ENCODE measurements at places on chromosomes 11 and 22.

GRCh38 chr22:47011859-47012258 lies 249.4 kb downstream of the TBC1D22A start:
- H3K27ac ChIP-seq = no peak overlapping the region
- DNase-seq = no peak
- peaks cover 15% of the 10 kb centered on the region for H3K4me1 ChIP-seq
- H3K27me3 ChIP-seq = no peaks in the 10 kb centered on the region
- peaks cover 6% of the 10 kb centered on the region for H3K36me3 ChIP-seq
- no peak overlapping the region for H3K4me3 ChIP-seq

DNA sequence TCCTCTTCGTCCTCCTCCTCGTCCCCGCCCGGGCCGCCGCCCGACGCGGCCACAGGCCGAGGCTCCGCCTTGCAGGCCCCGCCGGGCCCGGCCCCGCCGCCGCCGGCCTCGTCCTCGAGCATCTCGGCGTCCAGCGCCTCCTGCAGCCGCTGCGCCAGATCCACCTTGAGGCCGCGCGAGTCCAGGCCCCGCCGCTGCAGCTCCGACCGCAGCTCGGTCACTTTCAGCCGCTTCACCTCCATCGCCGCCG lies 417 bp downstream of the HNRNPUL2 start:
- H3K4me1 ChIP-seq = peaks cover 43% of the 10 kb centered on the region
- peaks cover 67% of the 10 kb centered on the region for H3K36me3 ChIP-seq
- H3K4me3 ChIP-seq = peak overlapping the region; percentile 97
- DNase-seq = no peak
- peak overlapping the region; percentile 96 for H3K27ac ChIP-seq

GRCh38 chr11:66228521-66228920 lies 39.9 kb upstream of the RAB1B start:
- H3K4me3 ChIP-seq = no peak overlapping the region
- peaks cover 6% of the 10 kb centered on the region for H3K4me1 ChIP-seq
- no peak for DNase-seq
- no peak overlapping the region for H3K27ac ChIP-seq

GRCh38 chr22:41092023-41092817 lies at the start of gene EP300:
Gene EP300 (plus strand): TSS chr22:41092592. CDS start chr22:41093005, 413 bp downstream.
- peak within 1 kb of the TSS; percentile 100 for H3K4me3 ChIP-seq
- peaks cover 43% of the 10 kb centered on the region for H3K4me1 ChIP-seq
- peak within 1 kb of the TSS; percentile 100 for H3K27ac ChIP-seq

- peaks cover 27% of the 10 kb centered on the region for H3K36me3 ChIP-seq
- peak overlapping the region; percentile 72 for H3K4me3 ChIP-seq
- H3K4me1 ChIP-seq = peaks cover 87% of the 10 kb centered on the region
These were observed 284.8 kb downstream of the ETS1 start for GRCh38 chr11:128302425-128303186.

- H3K27ac ChIP-seq = no peak overlapping the region
- H3K27me3 ChIP-seq = no peaks in the 10 kb centered on the region
- H3K4me3 ChIP-seq = no peak overlapping the region
These were observed 32.2 kb downstream of the PARVG start for GRCh38 chr22:44212936-44213335.

GRCh38 chr11:105548359-105548758 lies 61.5 kb upstream of the GRIA4 start:
- no peak overlapping the region for H3K4me3 ChIP-seq
- no peaks in the 10 kb centered on the region for H3K4me1 ChIP-seq
- DNase-seq = no peak
- no peaks in the 10 kb centered on the region for H3K36me3 ChIP-seq
- no peak overlapping the region for H3K27ac ChIP-seq

DNA sequence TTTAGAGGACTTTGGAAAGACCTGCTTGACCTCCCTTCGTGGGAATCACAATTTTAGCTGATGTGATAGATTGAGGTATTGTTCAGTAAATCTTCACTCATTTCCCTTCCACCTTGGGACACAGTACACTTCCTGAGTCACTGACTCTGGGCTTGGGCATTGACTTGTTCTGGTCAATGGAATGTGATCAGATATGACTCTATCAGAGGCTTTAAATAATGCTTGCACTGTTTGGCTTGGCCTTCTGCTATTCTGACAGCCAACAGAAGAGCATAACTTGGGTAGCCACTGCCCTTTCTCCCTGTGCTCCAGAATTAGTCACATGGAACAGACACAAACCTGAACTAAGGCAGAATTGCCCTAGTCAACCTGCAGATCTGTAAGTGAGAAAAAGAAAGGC lies 12.5 kb downstream of the PRR5L start:
- no peaks in the 10 kb centered on the region for H3K36me3 ChIP-seq
- peaks cover 16% of the 10 kb centered on the region for H3K4me1 ChIP-seq
- H3K27me3 ChIP-seq = peaks cover 14% of the 10 kb centered on the region

DNA sequence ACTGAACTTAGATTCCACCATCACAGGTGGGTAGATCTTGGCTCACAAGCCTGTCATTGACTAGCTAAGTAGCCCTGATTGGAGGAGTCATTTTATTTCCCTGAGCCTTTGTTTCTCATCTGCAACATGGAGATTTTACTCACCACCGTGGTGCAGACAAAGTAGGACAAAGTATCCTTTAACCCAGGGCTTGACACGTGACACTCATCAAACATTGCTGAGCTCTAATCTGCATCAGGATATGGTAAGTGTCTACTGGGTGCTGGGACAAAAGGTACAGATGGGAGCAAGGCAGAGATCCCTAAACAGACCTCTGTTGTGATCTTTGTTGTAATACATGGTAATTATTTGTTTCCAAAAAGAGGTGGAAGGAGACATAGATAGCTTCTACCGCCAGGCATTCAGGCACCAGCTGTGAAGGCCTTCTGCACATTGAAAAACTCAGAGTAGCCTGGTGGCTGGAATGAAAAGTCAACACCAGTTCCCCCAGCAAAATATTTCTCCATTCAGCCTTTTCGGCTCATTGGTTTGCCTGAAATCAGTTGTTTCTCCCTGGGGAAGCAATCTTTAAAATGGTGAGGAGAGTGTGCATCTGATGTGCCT lies 18.3 kb upstream of the MICAL2 start:
- H3K4me3 ChIP-seq = peak overlapping the region; percentile 27
- H3K36me3 ChIP-seq = peaks cover 1% of the 10 kb centered on the region
- peaks cover 61% of the 10 kb centered on the region for H3K4me1 ChIP-seq

DNA sequence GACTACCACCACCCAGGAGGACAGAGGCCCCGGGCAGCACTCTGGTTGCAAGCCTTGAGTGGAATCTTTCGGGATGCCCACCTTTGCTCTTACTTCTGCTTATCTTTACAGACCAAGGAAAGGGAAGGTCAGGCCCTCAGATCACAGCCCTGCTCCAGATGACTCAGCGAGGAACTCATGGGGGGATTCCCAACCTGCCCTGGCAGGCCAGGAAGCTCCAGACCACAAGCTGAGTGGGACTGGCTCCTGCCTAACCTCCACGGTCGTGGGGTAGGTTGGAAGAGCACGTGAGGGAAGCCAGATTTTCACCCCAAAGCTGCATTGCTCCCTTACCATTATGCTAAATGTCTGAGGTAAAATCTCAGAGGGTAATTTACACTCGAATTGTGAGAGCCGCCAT lies 11.8 kb downstream of the TBC1D10A start:
- H3K27ac ChIP-seq = peak overlapping the region; percentile 72
- no peak overlapping the region for H3K4me3 ChIP-seq
- no peaks in the 10 kb centered on the region for H3K27me3 ChIP-seq
- H3K36me3 ChIP-seq = peaks cover 6% of the 10 kb centered on the region
- no peak for DNase-seq

GRCh38 chr11:63494975-63495374 lies 4.0 kb upstream of the PLAAT5 start:
- no peak overlapping the region for H3K4me3 ChIP-seq
- H3K27me3 ChIP-seq = no peaks in the 10 kb centered on the region
- DNase-seq = no peak
- no peaks in the 10 kb centered on the region for H3K36me3 ChIP-seq
- H3K27ac ChIP-seq = no peak overlapping the region

DNA sequence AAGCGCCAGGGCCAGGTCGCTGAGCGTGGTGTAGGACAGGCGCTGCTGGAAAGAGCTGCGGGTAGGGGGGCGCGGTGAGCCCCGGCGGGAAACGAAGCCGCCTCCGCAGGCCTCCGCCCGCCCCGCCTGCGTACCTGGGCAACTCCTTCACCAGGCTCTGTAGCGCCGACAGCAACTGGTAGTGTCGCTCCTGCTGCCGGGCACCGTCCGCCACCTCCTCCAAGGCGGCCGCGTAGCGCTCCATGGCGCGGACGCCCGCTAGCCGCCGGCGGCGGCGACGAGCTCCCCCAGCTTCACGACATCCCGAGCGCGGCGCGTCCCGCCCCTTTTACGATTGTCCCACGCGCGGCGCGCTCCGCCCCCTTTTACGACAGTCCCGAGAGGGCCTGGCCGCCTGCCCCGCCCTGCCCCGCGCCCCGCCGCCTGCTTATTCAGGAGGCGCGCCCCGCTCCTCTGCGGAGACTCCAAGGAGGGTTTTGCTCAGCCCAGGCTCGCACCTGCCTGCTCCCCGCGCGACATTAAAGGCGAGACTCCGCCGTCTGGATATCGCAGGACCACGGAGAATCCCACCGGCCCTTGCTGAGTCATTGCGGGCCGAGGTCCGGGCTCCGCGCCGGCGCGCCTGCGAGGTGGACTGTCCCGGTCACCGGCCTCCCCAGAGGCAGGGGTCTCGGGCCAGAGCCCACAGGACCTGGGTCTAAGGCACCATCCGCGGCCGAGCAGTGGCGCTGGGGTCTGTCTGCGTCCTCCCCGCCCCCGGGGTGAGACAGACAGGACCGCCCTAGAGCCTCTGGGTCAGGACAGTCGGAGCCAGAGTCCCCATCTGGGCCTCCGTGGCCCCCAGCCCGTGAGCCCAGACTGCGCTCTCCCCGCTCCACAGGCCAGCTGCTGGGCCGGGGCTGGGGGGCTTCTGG lies at the start of gene DGCR6L:
DGCR6L (minus strand) TSS at position 316 of the 914 bp plus-strand sequence; CDS start at position 244, 72 bp downstream.
- peaks cover 5% of the 10 kb centered on the region for H3K36me3 ChIP-seq
- peak within 1 kb of the TSS; percentile 92 for H3K4me3 ChIP-seq
- peaks cover 48% of the 10 kb centered on the region for H3K4me1 ChIP-seq
- H3K27ac ChIP-seq = peak within 1 kb of the TSS; percentile 82

DNA sequence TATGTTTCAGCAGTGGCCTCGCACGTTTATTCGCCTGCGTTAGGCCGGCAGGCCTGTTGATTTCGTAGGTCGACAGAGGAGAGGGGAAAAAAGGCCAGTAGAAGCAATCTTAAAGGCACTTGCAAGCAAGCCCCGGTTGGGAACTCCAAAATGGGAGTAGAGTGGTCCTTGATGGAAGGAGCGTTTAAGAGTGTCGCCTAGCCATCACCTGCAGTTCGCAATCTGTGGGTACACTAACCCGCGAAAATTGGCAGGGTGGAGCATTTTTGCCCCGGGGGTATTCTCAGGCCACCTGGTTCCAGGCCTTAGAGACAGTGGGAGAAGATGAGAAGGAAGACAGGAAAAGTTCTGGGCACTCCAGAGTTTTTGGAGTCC lies 1.1 kb downstream of the EWSR1 start:
- peaks cover 49% of the 10 kb centered on the region for H3K36me3 ChIP-seq
- no peaks in the 10 kb centered on the region for H3K27me3 ChIP-seq
- H3K4me1 ChIP-seq = peaks cover 74% of the 10 kb centered on the region
- peak overlapping the region; percentile 99 for H3K27ac ChIP-seq
- DNase-seq = no peak

DNA sequence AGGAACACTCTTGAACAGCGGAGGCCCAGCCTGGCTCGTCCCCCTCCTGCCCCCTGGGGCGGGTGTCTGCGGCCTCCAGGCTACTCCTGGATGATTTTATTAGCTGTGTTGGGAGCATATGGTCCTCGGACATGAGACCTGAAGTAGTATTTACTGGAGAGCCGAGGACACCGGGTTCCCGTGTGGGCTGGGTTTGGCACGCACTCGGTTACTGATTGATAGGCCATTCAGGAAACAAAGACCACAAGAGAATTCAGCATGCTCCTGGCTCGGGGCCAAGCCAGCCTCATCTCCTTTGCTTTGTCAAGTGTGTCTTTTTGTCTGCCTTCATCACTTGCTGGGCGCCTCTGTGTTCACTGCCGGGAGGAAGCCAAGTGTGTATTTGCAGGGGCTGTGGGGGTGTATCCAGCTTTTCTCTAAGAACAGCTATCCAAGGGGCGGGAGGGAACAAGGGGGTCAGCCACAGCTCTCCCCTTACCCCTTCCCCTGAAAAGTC lies 9.7 kb downstream of the FXYD2 start:
- H3K4me1 ChIP-seq = peaks cover 53% of the 10 kb centered on the region
- peaks cover 6% of the 10 kb centered on the region for H3K36me3 ChIP-seq
- peaks cover 15% of the 10 kb centered on the region for H3K27me3 ChIP-seq
- H3K4me3 ChIP-seq = peak overlapping the region; percentile 66
- peak; percentile 84 for DNase-seq

DNA sequence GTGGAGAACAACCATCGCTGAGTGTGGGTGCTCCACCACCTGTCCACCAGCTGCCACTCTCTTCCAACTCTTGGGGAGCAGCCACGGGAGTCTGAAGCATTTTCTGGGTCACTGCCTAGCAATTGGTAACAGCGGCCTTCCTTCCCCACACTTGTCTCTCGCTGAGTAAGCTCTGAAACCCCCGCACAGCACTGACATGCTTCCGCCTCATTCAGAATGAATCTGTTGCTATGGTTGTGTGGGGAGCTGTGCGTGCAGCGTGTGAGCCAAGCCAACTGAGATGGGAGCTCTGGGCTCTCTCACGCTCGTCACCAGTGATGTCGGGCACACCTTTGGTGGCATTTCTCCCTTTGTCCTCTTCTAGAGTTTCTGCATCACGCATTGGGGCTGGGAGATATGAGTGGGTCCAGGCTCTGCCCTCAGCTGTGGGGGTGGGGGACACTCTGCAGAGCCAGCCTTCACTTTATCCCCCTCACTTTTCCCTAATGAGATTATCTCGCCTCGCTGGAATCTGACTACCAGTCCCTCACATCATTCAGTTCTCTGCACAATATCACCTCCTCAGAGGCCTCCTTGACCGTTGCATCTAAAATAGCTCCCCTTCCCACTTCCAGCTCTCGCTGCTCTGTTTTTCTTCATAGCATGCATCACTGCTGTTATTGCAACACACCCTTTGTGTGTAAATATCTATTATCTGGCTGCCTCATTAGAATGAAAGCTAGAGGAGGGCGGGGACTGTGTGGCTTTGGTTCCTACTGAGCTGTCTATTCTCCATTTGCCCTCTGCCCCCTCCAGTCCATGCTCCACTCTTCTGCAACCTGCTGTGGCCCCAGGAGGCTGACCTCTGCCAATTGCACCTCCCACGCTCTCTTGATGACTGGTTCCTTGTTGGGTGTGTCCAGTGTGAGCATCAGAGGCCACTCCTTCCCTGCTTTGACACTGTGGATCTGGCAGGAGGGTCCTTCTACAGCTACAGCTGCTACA lies 569.9 kb upstream of the CADM1 start:
- H3K27ac ChIP-seq = no peak overlapping the region
- H3K4me3 ChIP-seq = no peak overlapping the region
- peaks cover 45% of the 10 kb centered on the region for H3K27me3 ChIP-seq
- no peak for DNase-seq
- no peaks in the 10 kb centered on the region for H3K4me1 ChIP-seq
- H3K36me3 ChIP-seq = no peaks in the 10 kb centered on the region

GRCh38 chr22:39932918-39933649 lies 27.1 kb upstream of the TMA7B start:
- no peaks in the 10 kb centered on the region for H3K27me3 ChIP-seq
- H3K4me1 ChIP-seq = peaks cover 56% of the 10 kb centered on the region

- no peak for DNase-seq
- H3K4me1 ChIP-seq = no peaks in the 10 kb centered on the region
- H3K36me3 ChIP-seq = no peaks in the 10 kb centered on the region
- no peak overlapping the region for H3K4me3 ChIP-seq
- peaks cover 36% of the 10 kb centered on the region for H3K27me3 ChIP-seq
These were observed 4.7 kb downstream of the SHANK2 start for GRCh38 chr11:71247551-71248250.

GRCh38 chr11:65891219-65892136 lies 1.0 kb downstream of the CCDC85B start:
- H3K4me3 ChIP-seq = peak overlapping the region; percentile 84
- H3K4me1 ChIP-seq = peaks cover 56% of the 10 kb centered on the region
- H3K36me3 ChIP-seq = peaks cover 18% of the 10 kb centered on the region
- no peak for DNase-seq
